ENCODE measurements at places on chromosomes 7 and 10.

GRCh38 chr7:50112250-50112649 is 19.2 kb upstream of the ZPBP start:
- DNase-seq: no peak

GRCh38 chr10:79947083-79947415 is 1.9 kb downstream of the SFTPD start:
- no peak for DNase-seq

DNA sequence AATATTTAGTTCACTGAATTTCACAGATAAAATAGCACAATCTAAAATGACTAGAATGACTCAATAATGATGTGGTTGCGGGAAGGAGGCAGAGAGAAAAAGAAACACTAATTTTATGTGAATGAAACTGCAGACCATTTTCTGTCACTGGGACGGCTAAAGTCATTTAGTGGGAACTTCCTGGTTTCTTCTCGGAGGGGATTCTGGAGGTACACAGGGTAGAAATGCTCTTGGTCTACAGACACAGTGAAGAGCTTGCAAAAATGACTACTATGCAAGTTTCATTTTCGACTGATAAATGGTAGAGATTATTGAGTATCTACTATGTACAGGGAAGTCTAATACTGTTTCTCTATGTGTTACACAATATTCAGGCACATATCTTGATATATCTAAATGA is 63.5 kb upstream of the LRRN3 start:
- no peak for DNase-seq

- DNase-seq: no peak
Measured at GRCh38 chr10:34830217-34830822, 15.2 kb upstream of the PARD3 start.

- no peak for DNase-seq
Measured at GRCh38 chr7:36045830-36046341, 107.2 kb upstream of the EEPD1 start.

DNA sequence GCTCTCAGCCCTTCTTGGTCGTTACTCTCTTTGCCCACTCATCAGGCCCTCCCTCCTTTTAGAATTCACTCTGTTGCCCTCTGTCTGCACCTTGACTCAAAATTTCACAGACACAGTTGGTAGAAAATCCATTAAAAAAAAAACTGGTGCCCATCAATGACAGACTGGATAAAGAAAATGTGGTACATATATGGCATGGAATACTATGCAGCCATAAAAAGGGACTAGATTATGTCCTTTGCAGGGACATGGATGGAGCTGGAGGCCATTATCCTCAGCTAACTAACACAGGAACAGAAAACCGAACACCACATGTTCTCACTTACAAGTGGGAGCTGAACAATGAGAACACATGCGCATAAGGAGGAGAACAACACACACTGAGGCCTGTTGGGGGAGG is 115.7 kb downstream of the PARP12 start:
- no peak for DNase-seq

- DNase-seq: no peak
Measured at GRCh38 chr10:7667262-7668141, 736 bp upstream of the ITIH5 start.
